ENCODE measurements at places on chromosomes 12 and 14. TPM values are rescaled to one million over a fixed set of nuclear protein-coding genes. Genes with fewer than 3 reads are reported as not detected.

Gene PLA2G1B
- not detected for total RNA-seq

Gene FERMT2
- 0.27 TPM for total RNA-seq

Gene RNASE7
- not detected for total RNA-seq

Gene GRIN2B
- not detected for total RNA-seq

Gene OVCH1
- not detected for total RNA-seq

Gene INHBC
- total RNA-seq = 0.18 TPM

Gene NINJ2
- total RNA-seq = 0.85 TPM

Gene TAS2R8
- total RNA-seq = not detected

Gene EGLN3
- total RNA-seq = 2.6 TPM

Gene SLCO1B1
- not detected for total RNA-seq

Gene PCED1B
- 79.4 TPM for total RNA-seq

Gene AQP6
- total RNA-seq = not detected

All from naive thymus-derived CD8-positive, alpha-beta T cell (primary cell).